ENCODE measurements at places on chromosomes 6 and 20.

DNA sequence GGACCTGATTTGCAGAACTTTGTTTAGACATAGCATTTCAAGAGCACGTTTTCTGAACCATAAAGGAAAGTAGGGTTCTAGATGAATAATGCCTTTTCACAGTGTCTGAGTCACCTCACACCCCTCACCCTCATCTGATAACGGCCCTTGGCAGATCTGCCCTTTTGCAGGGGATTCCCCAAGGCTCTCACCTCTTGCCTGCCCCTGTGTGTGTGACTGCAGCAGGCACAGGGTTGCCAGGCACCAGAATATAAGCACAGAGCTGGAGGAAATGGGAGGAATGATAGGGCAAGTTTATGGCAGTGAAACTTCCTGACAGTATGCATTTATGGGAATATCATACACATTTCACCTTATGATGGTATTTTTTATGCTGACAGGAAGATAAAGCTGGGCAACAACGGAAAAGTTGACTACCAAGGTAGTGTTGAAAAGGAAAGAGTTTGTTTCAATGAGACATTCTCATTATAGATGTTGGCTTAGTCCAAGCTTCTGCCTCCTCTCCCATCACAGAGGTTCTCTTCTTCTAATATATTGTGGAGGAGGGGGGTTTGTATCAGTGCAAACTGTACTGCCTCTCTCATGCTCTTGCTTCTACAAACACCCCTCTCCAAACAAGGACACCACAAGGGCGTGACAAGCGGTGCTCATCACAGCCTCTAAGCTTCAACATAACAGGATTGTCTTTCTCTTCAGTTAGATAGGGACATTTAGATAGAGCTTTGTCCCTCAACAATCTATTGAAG lies 101.5 kb upstream of the BACH2 start:
- peak; percentile 35 for DNase-seq

DNA sequence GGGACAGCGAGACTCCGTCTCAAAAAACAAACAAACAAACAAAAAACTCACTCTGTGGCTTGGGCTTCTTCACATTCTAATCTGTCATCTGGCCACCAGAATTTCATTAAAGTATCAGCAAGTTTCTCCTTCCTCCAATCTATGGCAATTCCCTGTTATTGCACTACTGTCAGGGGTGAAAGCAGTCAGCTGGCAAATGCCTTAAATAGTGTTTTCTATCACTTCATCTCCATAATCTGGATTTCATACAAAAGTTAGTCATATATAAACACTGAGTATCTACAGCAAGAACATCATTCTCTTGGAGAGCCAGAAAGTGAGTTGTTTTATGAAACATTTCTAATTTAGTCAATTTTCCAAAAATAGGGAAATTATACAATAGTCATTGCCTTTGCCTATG lies 56.1 kb downstream of the PHACTR3 start:
- DNase-seq = no peak

- no peak for DNase-seq
Observed at GRCh38 chr6:77341058-77341986, 122.0 kb downstream of the HTR1B start.

DNA sequence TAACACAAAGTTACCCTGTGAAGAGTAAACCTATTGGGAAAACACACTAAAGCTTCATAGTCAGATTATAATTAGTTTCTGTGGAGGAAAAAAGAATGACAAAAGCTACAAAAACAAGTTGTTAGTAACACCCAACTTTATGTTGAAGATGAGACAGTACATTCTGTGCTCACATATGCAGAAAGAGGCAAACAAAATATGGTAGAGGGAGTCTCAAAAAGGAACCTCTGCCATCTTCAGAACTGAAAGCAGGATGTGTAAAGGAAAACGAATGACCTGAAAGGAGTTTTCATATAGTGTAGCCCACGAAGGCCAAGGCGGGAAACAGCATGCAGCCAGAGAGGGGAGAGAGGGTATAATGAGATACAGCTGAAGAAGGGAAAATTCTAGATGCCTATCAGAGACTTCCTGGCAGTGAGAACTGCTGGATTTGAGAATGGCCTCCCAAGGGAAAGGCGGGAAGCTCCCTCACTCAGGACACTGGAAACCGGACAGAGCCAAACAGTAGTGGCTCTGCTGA lies 84.1 kb upstream of the HEY2 start:
- no peak for DNase-seq

DNA sequence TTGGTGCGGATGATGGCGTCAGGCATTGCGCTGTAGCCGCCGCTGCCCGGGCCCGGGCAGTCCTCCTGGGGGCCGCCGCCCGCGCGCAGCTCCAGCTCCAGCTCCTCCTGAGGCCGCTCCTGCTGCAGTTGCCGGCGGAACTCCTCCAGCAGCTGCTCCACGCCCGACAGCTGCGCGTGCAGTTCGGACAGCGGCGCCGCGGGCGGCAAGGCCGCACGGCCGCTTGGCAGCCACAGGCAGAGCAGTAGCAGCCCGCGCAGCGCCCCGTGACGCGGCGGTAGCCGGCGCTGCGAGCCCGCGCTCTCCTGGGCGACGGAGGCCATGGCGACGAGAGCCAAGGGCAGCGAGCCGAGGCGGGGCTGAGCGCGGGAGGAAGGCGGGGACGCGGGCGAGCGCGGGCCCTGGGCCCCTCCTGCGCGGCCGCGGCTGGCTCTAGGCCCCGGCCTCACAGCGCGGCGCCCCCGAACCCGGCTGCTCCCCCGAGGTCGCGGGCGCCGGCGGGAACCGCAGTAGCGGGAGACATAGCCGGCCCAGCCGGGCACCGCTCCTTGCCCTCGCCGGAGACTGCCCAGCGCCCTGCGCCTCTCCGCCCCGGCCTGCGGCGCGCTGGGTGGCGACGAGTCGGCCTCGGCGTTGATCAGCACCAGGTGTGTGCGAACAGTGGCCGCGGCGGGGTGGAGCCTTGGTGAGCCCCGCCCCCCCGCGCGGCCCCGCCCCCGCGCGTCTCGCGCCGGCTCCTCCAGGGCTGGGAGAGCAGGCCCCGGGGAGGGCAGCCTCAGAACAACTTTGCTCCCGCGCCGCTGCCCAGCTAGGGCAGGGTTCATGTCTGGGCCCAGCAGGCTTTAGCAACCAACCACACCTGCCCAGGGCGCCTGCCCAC lies at the start of gene LRP11:
Gene LRP11 (minus strand): TSS at position 662 of the 880 bp plus-strand sequence. CDS start 339 bp downstream, at position 323.
- DNase-seq = peak; percentile 78

GRCh38 chr6:37535428-37535758 lies 35.7 kb upstream of the CCDC167 start:
- no peak for DNase-seq
